Smooth muscle cell of trachea (primary cell): ENCODE measurements at places on chromosomes 3 and 15. TPM values are rescaled to one million over a fixed set of nuclear protein-coding genes. Genes with fewer than 3 reads are reported as not detected.

The ADAMTSL3 gene
- total RNA-seq, result 0.17 and 1.2 TPM in 2 replicates

The TAGLN3 gene
- 0.87 and 0.99 TPM in 2 replicates for total RNA-seq

The ARRDC4 gene
- total RNA-seq, result 9.2 and 16.9 TPM in 2 replicates

The ZNF502 gene
- 3.6 and 6.0 TPM in 2 replicates for total RNA-seq

The CACNA2D3 gene
- total RNA-seq, result under 0.01 and 0.15 TPM in 2 replicates

The ANKUB1 gene
- total RNA-seq, result not detected in 2 replicates

The WDR93 gene
- total RNA-seq, result not detected in 2 replicates

The HEMK1 gene
- total RNA-seq, result 13.7 and 20.7 TPM in 2 replicates

The TNNC1 gene
- 0.66 TPM in 1 of 2 replicates, not detected in the other for total RNA-seq

The PPP1R14D gene
- not detected in 2 replicates for total RNA-seq
